ENCODE measurements at places on chromosomes 12 and 14.

DNA sequence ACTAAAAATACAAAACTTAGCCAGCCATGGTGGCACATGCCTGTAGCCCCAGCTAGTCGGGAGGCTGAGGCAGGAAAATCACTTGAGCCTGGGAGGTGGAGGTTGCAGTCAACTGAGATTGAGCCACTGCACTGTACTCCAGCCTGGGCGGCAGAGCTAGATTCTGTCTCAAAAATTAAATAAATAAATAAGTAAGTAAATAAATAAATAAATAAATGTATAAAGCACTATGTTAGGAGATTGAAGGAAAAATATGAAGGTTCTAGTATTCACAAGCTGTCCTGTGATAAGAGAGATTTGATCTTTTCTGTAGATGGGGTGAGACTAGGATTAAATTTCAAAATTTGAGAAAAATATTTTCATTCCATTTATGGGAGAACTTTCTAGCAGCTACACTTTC lies 5.7 kb downstream of the DNAJC22 start:
- no peak for DNase-seq

- DNase-seq = no peak
Measured at GRCh38 chr12:57952766-57953165, 11.4 kb downstream of the ATP23 start.

DNA sequence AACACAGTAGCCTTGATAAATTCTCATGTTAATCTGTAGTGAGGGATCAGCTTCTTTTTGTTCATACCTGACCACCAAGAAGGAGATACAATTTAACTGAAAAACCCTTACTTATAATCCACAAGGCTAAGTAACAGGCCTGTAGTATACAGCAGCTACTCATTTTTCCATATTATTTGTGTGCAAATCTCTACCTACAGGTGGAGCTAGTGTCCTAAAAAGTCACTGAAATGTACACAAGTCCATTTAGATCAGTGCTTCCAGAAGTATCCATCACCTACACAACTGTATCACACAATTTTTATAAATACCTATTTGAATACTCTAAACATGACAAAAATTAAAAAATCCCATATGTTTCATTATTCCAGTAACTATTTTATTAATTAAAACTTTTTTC lies 173.2 kb downstream of the SLC35F4 start:
- peak; percentile 8 for DNase-seq

- no peak for DNase-seq
Measured at GRCh38 chr12:68378872-68379606, 46.9 kb upstream of the MDM1 start.

DNA sequence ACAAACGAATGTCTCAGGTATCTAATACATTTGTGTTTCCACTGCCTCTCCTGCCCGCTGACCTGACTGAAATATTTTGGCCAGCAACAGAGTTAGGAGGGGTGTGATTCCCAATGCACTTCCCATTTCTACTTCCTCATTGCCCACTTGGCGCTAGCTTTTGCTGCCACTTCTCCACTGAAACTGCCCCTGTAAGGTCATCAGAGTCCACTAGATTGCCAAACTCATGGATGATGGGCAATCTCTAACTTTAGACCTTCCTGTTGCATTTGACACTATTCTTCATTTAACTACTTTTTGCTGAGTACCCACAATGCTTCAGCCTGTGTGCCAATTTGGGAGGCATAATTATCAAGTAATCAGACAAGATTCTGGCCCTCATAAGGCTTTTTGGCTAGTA lies 40.8 kb downstream of the GPR65 start:
- no peak for DNase-seq

- DNase-seq = peak; percentile 84
Measured at GRCh38 chr14:32473464-32473855, 144.4 kb downstream of the AKAP6 start.

DNA sequence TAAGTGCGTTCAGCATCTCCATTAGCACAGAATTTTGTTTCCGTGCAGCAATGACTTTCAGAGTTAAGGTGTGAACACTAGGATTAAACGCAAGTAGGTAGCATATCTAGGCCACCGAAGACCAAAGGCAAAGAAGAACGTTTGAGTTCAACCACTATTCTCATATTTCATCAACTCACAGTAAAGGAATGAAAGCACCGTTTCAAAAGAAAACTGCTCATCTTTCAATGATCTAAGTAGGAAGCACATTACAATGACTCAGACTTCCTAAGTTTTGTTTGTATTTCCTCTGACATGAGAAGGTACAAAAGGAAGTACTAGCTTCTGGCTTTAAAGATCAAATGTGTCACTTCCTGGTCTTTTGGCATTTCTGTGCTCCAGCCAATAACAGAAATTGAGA lies 57.6 kb downstream of the ACADS start:
- peak; percentile 16 for DNase-seq

- no peak for DNase-seq
Measured at GRCh38 chr14:93322929-93323599, 9.8 kb downstream of the BTBD7 start.

DNA sequence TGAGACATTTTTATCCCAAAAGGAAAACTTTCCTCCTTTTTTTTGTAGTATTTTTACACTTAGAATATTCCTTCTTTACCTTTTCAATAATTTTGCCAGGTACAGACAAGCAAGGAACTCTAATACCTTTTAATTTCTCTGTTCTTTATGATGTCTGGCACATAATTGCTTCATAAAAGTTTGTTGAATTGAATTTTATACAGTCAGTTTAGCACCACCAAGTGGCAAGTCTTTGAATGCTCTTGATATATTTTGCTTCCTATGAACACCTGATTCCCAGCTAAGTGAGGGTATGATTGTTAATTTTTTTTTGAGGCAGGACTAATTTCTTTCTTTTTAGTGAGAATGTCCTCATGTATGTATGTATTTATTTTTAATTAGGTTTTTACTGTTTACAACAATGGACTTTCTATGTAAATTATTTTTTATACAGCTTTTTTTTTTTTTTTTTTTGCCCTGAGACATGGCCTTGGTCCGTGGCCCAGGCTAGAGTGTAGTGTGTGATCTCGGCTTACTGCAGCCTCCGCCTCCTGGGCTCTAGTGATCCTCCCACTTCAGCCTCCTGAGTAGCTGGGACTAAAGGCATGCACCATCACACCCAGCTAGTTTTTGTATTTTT lies 6.9 kb downstream of the TBC1D15 start:
- no peak for DNase-seq

DNA sequence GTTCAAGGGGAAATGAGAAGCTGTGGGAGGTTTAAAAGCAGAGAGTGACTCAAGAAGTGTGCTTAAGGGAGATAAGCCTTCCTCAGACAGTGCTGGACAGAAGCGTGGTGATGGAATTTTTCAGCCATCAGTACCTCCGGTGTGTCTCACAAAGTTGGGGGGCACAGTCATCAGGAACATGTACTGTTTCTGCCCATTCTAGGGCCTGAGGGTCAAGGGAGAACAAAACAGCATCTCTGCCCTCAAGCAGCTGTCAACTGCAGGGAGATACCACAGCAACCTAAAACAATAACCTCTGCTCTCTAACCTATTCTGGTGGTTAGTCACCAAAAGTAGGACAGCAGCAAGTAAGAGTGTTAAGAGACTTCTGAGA lies 2.0 kb upstream of the STON2 start:
- no peak for DNase-seq

GRCh38 chr12:25202137-25202536 lies 7.1 kb downstream of the ETFRF1 start:
- DNase-seq = no peak

GRCh38 chr14:46782281-46782680 lies 130.7 kb upstream of the RPL10L start:
- DNase-seq = no peak

GRCh38 chr12:12483438-12483837 lies 79.2 kb downstream of the DUSP16 start:
- DNase-seq = no peak

DNA sequence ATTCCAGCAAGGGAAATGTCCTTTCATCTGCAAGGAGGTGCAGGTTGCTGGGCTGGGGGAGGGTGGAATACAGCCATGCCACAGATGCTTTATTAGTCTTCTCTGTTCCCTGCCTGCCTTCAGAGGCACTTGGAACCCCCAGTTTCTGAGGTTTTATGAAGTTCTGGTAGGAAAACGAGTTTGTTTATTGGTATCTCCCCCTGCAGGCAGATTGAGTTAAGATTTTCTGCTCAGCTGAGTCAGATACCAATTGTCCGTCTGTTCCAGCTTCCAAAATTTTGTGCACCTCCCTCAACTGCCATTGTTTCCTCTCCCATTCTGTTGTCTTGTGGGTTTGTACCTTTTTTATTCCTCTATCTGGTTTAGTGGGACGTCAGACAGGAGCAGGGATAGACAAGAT lies 155.6 kb downstream of the ETV6 start:
- DNase-seq = no peak

DNA sequence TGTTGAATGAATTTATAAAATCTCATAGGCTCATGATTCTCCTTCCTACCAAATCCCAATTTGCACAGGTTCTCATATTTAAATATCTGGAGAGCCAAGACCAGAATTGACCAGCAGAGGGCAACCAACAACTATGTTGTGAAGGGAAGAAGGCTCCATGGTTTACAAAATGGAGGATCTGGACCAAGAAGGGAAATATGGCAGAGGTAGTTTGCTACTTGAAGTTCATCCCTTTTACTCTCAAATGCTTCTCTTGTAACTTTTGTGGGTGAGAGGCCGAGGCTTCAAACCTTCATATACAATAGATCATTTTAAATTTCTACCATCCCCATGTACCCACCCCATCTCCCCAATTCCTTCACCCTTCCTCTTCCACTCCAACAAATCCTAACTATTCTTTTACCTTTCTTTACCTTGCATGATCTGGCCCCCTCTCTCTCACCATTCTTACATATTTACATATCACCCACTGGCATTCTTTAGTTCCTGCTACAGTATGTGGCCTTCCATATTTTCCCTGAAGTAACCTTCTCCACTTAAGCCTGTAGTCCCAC lies 3.8 kb upstream of the SMARCC2 start:
- DNase-seq = no peak

- no peak for DNase-seq
Measured at GRCh38 chr14:24238527-24239037, 3.8 kb downstream of the TINF2 start.

DNA sequence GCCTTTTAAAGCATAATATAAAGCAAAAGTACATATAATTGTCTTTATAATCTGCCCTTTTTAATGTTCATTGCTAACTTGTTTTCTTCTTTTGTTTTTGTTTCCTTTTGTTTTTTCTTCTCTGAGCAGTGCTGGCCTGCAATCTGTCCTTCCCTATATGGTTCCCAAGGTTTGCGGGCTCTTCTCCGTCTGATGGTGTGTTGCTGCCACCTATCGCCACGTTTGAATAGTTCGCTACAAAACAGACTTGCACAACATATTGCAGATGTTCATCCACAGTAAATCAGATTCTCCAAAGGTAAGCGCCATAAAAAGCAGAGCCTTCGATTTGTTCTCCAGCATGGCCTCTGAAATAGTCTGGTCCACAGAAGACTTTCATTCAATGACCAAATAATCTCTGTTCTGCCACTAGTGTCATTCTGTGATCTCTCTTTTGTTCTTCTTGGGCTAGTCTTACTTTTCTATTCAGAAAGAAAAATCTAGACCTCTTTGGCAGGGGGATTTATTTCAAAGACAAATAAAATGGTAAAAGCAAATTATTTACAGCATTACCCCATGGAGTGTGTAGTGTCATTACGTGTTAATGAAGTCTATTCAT lies 33.5 kb downstream of the C12orf50 start:
- DNase-seq = peak; percentile 16

All from GM04503 (cell line).